ENCODE measurements at places on chromosomes 7 and 10.
A peak's percentile ranks its signal among the peaks of the same experiment; 100 is the strongest.

DNA sequence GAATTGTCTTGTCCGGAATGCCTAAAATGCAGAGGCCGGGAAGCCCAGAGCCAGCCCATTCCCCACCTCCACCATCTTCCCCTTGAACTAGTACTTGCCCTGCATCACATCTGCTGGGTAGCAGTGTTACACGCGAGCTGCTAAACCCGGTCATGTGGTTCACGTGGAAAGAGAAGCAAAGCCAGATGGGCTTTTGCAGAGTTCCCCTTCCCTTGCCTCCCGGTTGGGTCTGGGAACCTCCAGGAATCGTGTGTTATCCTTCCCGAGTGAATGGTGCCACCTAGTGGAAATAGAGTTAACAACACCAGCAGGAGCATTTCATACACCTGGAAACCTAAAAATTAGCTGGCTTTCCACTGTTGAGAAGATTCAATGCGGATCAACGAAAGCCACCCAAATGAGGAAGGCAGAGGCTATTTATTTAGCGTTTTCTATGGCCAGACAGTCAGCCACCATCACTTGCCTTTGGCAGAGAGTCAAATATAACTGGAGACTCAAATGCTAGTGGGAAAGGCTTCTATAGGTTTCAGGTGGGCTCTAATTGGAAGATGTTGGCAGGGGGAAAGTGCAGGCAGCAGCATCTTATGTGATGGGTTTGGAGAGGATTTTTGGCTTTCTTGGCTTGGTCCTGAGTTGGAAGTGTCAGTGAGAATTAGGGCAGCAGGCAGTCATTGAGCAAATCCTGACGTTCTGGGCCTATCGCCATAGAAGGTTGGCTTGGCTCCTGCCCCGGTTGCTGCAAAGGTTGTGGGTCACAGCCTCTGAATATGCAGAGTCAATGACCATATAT lies 12.9 kb upstream of the DENND2A start:
- peak; percentile 64 for DNase-seq

DNA sequence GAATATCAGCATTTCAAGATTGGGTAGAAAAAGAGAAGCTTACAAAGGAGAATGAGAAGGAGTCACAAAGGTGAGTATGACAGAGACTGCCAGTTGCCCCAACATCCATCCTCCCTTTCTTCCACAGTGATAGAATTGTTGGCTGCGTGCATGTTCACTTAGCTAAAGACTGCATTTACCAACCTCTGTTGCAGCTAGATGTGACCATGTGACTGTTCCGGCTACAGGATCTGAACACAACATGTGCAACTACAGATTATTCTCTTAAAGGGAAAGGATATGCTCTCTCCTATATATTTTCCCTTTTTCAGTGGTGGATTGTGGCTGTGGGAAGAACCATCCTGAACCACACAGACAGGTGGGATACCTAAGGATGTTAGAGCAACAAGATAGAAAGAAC lies 60.5 kb upstream of the ZNRF2 start:
- no peak for DNase-seq

- no peak for DNase-seq
Observed at GRCh38 chr10:60123668-60124067, 217.3 kb upstream of the CCDC6 start.

DNA sequence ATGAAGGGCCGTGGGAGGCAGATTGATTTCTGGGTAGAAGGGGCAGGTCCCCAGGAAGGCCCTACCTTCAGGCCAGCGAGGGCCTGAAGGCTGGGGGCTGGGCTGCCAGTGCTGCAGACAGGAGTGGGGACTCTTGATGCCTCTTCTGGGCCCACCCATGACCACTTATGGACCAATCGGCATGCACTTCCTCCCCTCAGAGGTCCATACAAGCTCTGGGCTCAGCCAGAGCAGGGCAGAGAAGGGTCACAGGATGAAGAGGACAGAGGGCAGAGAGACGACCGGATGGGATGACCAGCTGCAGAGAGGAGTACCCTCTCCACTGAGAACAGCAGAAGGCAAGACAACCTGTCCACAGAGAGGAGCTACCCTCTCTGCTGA lies 120.1 kb downstream of the DYNC2I1 start:
- no peak for DNase-seq

DNA sequence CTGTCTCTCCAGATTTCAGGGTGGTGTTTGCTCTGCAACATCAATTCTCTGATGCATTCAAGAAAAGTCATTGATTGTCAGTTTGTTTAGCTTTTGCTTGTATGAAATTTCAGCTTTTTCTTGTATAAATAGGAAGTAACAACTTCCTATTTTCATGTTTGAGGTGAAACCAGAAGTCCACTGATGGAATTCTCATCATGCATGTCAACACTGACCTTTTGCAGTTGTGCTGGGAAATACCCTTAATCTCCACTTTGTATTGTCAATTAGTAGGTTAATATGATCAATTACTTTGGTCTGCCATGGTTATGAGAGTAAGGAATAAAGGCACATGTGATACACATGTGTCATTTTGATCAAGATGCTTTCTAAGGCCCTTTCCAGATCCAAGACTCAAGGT lies 208.8 kb upstream of the HPS1 start:
- DNase-seq = no peak

DNA sequence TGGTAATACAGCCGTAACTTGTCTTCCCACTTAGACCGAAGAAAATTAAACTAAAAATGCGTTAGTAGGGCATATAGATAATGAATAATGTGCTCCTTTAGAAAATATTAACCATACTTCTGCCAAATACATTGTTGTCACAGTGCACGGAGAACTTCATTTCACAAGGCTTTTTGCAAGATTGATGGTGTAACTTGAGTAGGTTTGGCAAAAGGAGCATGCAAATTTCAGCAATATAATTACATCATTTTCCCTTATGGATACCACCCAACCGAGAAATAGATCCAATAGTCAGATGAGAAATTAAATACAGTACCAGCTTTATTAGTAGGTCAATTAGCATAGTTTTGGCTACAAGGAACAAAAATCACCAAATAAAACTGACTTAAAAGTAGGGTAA lies 792.6 kb upstream of the C7orf33 start:
- DNase-seq = no peak

GRCh38 chr10:79077488-79078173 lies 8.9 kb downstream of the ZMIZ1 start:
- no peak for DNase-seq

- no peak for DNase-seq
Observed at GRCh38 chr7:43652364-43652763, 69.5 kb downstream of the STK17A start.

DNA sequence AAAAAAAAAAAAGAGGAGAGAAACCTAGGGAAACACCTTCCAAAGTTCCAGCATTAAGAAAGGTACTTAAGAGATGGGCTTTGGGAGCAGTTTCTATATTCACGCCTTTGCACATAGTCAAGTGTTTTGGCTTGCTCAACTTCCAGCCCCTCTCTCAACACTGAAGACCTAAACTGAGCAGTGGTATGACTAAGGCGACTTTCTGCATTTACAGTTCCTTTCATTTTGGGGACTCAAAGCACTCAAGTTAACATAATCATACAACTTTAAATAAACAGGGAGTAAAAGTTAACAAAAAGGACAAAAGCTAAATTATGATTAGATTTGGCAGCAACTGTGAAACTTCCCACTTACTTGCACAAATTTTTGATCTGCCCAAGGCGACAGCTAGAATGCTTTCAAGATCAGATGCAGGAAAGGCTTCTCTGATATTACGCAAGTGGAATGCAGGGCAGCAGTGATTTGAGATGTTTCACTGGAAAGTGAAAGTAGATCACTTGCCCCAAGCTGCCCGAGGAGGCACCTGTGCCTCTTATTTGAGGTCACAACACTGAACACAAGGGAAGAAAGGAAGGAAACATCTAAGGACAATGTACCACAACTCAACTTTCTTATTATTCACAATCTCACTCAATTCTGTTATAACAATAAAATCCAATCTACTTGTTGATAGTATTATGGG lies 199.5 kb downstream of the SKAP2 start:
- no peak for DNase-seq

GRCh38 chr7:108010377-108010776 lies 7.4 kb upstream of the LAMB1 start:
- no peak for DNase-seq

DNA sequence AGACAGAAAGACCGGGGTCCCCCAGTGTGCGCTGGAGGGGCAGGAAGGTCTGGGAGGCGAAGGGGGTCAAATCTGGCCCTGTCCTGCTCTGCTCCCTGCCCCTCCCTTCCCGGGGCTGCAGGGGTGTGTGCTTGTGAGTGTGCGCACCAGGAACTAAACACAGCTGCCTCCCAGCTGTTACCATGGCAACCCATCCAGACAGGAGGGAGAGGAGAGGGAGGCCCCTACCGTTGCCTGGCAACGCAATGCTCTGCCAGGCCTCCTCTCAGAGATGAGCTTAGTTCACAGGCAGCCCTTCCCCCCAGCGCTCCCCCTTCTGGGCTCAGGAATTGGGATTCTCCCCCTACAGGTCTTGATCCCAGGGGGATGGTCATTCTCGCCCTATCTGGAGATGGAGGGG lies 6.1 kb downstream of the NYAP1 start:
- no peak for DNase-seq

DNA sequence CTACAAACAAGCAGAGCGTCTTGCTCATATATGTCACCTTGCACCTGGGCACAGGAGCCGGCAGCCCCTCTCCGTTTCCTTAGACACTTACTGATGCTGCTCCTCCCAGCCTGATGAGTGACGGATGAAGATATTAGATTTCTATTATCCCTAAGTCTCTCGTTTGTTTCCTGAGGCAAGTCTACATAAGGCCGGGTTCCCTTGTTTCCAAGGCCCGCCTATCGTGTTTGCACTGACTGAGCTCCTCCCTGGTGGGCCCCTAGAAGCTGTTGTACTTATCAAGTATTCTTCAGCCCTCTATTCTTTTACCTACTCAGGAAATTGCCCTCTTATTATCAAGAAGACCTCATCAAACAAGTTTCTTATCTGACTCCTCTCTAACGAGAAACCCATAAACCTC lies 18.5 kb downstream of the SH3PXD2A start:
- peak; percentile 45 for DNase-seq

DNA sequence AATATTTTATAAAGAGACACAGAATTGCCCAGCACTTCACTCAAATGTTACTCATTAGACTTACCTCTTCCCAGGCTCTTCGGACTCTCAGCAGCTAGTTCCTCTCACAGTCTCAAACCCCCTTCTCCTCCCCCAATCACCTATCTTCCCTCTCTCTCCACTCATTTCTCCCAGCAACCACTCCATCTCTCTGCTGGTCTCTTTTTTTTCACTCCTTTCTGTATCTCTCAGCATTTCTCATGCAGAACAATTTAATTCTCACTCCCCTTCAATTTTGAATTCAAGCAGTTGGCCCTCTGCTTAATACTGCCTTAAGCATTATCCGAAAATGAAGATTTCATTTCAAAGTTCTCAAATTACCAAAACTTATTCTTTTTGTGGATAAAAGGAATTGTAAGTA lies 34.4 kb upstream of the CAV2 start:
- no peak for DNase-seq

GRCh38 chr10:70917635-70918034 lies 29.3 kb upstream of the PCBD1 start:
- no peak for DNase-seq

DNA sequence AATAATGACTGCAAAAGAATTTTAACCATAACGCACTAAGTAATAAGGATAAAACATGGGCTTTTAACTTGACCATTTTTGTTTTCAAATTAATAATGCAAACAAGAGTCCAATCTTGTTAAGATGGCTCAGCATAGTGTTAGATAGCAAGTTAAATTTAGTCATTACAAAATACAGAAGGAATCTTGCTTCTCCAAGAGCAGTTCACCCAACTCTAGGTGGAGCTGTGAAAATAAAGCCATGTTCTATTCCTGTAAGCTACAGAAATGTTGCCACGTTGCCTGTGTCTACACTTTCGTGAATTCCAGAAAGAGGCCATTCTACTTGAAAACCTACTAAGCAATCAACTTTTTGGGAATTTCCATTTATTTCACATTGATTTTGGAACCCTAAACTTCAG lies 191.9 kb downstream of the SFMBT2 start:
- DNase-seq = no peak

- DNase-seq = no peak
Observed at GRCh38 chr7:39406467-39406866, 159.7 kb upstream of the YAE1 start.

DNA sequence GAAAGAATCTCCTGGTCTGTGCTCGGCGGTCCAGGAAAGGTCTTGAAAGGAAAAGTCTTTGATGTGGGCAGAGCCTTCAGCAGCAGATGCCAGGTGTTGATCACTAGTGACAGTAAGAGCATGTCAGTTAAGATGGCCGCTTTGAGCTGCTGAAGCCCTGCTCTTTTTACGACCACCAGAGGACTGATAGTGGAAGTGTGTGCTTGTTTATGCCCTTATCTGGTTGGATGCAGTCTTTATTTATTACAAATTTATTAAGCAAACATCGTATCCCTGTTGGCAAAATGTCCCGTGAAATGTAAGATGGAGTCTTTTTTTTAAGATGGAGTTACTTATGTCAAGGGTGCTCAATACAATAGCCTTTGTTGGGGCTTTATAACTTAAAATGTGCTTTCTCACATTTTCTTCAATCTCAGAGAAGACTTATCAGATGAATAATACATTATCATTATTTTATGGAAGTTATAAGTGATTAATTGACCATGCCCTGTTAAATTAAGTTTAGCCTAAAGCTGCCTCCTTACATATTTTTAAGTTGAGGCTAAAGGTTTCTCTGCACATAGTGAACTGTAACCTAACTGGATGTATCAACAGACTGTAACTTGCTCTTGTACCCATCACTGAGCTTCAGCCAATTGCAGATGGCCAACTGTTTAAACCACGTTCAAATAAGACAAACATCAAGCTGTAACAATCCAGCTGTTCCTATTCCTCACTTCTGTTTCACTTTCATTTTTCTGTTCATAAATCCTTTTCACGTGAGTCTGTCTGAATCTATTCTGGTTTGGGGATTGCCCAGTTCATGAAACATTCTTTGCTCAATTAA lies 97.4 kb upstream of the PIK3CG start:
- DNase-seq = no peak

DNA sequence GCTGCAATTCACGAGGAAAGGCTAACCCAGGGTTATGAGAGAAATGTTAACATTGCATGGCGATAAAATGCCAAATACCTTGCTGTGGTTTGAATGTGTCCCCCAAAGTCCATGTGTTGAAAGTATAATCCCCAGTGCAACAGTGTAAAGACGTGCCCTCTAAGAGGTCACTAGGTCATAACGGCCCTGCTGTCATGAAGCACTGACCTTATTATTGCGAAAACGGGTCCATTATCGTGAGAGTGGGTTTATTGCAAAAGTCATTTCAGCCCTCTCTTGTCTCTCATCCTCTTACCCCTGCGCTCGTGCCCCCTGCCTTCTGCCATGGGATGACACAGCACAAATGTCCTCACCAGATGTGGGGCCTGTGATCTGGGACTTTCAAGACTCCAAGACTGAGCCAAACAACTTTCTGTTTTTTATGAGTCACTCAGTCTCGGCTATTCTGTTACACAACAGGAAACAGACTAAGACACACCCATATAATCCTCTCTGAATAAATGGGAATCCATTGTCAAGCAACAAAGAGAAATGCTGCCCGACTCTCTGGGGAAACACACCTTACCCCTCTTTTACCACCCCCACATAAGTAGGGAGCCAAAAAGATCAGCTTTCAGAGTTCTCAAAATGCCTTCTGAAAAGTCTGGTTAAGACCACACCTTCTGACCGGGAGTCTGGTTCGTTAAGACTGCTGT lies 73.1 kb upstream of the UCN3 start:
- DNase-seq = peak; percentile 82

Measured in tibial artery (tissue), 4 donors.